Psoas muscle (tissue), 8 donors: ENCODE measurements at places on chromosomes 1 and 21. TPM values are rescaled to one million over a fixed set of nuclear protein-coding genes. Genes with fewer than 3 reads are reported as not detected.

The MAEL gene
- polyA plus RNA-seq, result 0.04 TPM

The TLCD4 gene
- polyA plus RNA-seq, result 11.2 TPM

The PRELP gene
- 7.1 TPM for polyA plus RNA-seq

The COL8A2 gene
- 0.10 TPM for polyA plus RNA-seq

The CBS gene
- 1.1 TPM for polyA plus RNA-seq

The CHODL gene
- 0.51 TPM for polyA plus RNA-seq

The TEDDM1 gene
- polyA plus RNA-seq, result not detected

The RYR2 gene
- polyA plus RNA-seq, result 0.06 TPM

GRCh38 chr1:168009322-168009721, 72.5 kb upstream of the MPC2 start:
- DNase-seq, result no peak

GRCh38 chr1:171583591-171584201, 38.3 kb upstream of the MYOCOS start:
- no peak for DNase-seq

DNA sequence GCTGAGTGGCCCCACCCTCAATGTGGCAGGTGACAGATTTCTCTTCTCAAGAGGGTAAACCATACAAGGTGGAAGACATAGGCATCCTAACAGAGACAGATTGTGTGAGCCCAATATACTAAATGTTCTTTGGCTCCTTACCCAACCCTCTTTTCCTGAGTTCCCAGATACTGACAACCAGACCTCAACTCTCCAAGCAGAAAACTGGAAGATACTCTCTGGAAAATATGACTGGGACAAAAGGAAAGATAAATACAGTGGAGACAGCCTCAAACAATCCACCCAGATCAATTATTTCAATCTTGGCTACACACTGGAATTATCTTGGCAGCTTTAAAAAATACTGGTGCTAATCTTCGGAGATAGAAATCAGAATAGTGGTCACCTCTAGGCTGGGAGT, 6.5 kb downstream of the EVI5 start:
- no peak for DNase-seq

DNA sequence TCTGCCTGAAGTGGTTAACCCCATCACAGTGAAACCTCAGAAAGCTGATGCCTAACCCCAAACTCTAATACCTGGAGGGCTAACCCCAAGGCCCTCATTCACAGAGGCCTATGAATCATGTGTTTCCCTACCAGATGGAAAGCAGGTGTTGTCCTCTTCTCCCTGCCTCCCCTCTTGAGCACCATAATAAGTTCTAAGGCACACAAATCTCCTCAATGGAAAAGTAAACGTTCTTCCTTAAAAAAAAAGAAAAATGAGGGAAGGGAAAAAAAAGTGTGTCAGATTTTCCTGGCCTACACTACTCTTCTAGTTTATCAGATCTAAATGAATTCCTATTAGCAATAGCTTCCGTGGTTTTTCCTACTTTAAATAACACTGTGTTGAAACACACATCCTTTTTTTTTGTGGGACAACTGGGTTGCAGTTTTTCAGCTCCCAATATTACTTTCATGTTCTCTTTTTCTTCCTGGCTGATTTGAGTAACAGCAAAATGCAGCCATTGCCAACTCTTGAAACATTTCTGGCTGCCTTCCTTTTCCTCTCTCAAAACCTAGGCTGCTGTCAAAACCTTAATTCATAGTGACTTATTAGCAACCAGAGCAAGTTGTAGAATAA, 43.2 kb downstream of the SLC44A3 start:
- DNase-seq, result no peak

DNA sequence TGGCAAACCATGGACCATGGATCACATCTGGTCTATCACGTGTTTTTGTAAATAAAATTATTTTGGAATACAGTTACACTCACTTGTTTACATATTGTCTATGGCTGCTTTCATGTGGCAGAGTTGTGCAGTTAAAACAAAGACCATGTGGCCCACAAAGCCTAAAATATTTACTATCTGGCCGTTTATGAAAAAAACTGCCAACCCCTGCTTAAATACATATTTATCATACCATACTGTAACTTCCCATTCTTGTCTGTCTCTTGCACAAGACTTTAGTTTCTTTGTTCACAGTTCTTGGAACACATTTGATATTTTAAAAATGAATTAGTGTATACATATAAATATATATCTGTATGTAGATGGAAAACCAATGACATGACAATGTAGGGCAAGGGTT, 141.5 kb downstream of the PAPPA2 start:
- no peak for DNase-seq

GRCh38 chr1:117675907-117676430, 70.1 kb downstream of the TENT5C start:
- DNase-seq, result no peak

GRCh38 chr1:45545553-45546310, 4.9 kb upstream of the AKR1A1 start:
- no peak for DNase-seq

- DNase-seq, result no peak
These were observed 103.7 kb downstream of the NCAM2 start for GRCh38 chr21:21101911-21102310.

DNA sequence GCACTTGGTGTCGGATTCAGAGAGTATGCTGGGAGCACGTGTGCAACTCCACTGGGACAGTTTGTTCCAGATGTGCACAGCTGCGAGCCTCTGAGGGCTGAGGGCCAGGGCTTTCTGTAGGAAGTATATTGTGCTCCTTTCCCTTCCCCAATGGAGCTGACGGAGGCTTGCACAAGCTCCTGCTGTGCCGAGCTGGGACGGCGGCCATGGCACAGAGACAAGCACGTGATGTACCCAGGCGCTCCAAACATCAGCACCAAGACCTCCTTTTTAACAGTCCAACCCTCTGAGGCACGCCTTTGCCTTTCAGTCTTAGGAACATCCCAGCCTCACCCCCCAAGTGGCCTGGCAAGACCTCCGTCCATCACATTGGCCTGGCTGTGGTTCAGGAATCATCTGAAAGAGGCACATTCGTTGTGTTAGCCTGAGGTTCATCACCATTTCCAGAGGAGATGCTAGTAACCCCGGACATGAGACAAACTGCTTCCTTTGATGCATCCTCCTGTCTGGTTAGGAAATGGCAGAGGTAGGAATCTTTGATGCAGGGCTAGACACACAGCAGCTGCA, 339.2 kb upstream of the KAZN start:
- peak; percentile 89 for DNase-seq

- DNase-seq, result no peak
These were observed 15.9 kb downstream of the COL8A2 start for GRCh38 chr1:36109041-36109679.

GRCh38 chr21:38321568-38321967, 64.8 kb downstream of the KCNJ15 start:
- no peak for DNase-seq

DNA sequence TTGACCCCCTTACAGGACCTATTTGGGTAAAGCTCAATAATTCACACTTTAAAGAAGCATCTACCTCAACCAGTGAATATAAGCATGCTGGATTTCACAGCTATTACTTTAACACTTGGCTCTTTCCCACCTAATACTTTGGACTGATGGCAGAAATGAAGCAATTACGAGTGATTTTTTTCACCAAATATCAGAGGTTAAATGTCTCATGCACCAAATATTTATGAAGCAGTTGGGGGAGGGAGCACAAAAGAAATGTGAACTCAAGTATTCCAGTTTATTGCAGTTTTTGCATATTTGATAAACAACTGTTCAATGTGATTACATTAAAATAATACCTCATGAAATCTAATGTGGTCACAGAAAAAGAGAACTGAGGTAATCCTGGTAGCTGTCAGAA, 223.6 kb downstream of the LRRC7 start:
- DNase-seq, result no peak

GRCh38 chr21:44021064-44021463, 9.0 kb downstream of the TRAPPC10 start:
- no peak for DNase-seq
